ENCODE measurements at places on chromosomes 11 and 22.

DNA sequence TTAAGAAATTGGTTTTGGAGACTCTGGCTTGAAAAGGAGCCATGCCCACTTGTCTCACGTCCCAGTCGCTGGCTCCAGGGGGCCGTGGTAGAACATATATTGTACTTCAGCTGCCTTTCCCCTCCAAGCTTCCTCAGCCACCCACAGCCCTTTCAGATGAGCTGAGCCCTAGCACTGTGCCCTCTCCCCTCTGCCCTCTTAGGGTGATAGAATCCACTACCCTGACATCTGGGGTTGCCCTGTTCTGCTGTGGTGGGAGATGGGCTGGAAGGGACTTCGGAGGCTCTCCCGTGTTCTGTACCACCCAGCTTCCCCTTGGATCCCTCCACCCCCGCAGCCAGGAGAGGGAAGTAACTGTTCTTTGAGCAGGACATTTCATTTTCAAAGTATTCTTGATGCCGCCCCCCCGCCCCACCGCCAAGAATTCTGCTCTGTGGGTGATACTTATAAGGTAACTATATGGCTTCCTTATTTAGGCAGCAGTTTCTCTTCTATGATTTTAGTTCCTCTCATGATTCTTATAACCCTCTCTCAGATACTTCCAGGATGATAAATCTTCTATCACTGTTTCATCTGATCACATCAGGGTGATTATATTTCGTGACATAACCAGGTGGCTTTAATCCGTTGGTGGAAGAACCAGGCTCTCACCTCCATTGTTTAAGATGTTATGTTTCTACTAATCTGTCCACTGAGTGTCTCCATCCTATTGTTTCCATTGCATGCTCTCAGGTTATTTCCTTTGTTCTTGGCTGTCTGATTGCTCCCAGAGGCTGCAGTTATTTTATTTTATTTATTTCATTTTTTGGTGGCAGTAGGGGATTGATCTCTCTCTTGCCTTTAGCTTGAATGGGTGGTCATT lies 24.1 kb downstream of the ZBTB16 start:
- DNase-seq = no peak

GRCh38 chr11:43541993-43542392 lies 138.5 kb upstream of the HSD17B12 start:
- no peak for DNase-seq

GRCh38 chr11:84455691-84456090 lies 1169.5 kb upstream of the CCDC90B start:
- DNase-seq = no peak

GRCh38 chr11:35262056-35262455 lies 123.1 kb downstream of the CD44 start:
- no peak for DNase-seq

- DNase-seq = no peak
Measured at GRCh38 chr22:32637951-32638350, 163.3 kb downstream of the FBXO7 start.

GRCh38 chr11:79514290-79514689 lies 73.5 kb upstream of the TENM4 start:
- no peak for DNase-seq

DNA sequence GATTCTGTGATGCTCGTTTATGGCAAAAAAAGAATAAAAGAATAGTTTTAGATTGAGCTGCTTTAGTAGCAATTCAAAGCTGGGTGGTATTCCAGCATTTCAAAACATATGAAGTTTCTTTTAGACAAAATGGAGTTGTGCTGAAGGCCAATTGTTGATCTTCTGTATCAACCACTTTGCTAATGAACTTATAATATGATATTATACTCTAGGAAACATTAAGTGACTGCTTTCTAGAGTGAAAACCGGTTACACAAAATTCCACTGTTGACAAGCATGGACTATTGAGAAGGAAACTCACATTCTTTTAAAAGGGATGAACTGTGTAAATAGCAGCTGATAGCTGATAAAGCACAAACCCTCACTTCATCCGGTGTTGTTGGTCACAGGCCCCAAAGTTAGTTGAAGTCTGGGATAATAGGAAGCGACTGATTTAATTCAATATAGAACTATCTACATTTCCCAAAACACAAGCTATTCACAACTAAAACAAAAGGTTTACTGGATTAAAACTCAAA lies 255.1 kb downstream of the CADM1 start:
- DNase-seq = no peak

DNA sequence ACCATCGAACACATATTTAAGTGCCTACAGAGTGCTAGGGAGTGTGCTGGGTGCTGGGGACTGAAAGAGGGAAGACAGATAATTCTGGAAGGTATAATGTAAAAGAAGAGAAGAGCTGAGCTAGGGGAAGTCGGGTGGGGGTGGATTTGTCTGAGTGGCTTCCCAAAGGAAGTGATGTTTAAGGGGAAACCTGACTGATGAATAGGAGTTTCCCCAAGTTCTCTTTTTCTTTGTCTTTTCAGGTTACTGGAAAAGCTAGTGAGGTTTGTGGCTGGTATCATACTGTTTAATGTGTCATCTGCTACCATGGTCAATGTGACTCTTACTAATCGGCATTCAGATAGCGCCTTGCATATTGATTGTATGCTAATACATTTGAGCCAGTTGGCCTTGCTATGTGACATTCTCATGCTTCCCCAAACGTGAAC lies 151.6 kb upstream of the MTMR2 start:
- no peak for DNase-seq

DNA sequence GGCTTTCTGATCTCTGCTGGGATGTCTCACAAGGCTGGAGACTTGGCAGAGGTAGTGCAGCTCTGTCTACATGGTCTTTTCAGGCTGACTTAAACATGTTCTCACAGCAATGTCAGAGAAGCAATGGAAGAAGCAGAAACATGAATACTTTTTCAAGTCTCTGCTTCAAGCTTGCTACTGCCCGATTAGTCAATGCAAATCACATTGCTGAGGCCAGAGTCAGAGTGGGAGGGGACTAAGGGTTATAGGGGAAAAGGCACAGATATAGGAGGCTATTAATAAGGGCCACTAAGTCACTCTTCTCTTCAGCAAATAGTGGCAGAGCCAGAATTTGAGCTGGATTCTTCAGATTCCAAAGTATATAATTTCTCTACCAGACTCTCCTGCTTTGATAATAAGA lies 390.5 kb downstream of the TMEM135 start:
- DNase-seq = no peak

- DNase-seq = no peak
Measured at GRCh38 chr22:48968201-48968959, 859.3 kb downstream of the BRD1 start.

DNA sequence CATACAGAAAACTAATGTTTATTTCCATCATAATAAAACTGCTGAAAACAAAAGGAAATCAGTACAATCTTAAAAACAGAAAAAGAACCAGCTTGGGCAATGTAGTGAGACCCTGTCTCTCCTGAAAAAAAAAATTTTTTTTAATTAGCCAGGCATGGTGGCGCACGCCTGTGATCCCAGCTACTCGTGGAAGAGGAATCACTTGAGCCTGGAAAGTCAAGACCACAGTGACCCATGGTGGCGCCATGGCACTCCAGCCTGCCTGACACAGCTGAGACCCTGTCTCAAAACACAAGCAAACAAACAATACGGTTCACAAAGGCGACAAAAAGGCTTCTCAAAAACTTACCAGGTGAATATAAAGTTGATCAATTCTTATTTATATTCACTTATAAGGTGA lies 289.7 kb downstream of the BRD1 start:
- DNase-seq = no peak

DNA sequence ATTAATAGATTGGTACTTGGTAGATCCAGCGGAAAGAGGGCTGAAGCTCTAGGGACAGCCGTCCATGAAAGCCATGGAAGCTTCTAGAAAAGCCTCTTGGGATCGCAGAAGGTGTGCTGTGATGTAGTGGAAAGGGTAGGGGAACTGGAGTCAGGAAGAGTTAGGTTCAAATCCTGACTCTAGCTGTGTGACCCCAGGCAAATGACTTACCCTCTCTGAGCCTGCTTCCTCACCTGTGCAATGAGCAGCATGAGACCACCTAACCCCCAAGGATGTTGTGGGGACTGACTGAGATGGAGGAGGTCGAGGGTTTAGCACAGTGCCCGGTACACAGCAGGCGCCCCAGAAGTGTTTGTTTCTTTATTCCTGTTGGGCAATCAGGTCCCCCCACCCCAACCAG lies 2.2 kb downstream of the EML3 start:
- no peak for DNase-seq

GRCh38 chr11:11396301-11397035 lies 43.4 kb upstream of the CSNK2A3 start:
- no peak for DNase-seq

DNA sequence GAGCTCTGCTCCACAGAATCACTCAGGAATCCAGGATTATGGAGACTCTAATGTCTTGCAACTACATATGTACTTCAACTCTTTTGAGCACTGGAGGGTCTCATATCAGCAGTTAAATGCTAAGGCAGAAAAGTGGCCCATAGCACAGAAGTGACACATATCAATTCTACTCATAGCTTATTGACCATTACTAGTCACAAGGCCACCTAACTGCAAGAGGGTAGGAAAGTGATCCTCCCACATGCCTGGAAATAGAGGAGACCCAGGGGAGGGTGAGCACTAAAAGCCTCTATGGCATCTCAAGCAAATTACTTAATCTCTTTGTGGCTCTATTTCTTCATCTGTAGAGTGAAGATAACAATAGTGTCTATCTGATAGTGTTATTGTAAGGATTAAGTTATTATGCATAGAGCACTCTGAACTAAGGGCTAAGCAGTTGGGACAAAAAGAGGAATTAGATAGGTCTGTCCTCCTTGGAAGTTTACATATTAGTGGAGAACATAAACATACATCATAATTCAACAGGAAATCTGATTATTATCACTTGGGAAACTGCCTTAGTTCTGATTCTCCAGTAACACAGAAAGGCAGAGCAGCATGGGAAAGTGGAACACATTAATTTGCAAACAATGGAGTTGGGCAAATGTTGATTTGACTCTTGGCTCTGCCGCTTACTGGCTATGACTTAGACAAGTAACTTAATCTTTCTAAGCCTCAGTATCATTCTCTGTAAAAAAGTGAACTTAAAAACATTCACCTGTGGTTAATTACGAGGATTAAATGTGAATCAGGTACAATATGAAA lies 25.1 kb upstream of the USP47 start:
- no peak for DNase-seq

DNA sequence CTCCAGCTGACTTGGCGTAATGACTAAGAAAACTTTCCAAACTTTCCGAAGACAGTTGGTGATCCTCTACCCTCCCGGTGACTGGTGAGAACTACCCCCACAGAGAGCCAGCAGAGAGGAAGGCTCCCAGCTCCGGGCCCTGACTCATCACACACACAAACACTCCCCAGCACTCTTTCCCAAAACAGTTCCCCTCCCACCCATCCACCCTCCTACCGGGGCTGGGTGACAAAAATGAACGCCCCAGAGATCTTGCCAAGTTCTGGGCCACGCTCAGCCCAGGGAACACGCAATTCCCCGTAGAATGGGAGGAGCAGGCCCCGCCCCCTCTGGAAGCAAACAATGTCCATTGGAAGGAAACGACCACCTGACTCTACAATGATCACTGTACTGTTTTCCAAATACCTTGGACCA lies 21.3 kb upstream of the JAM3 start:
- no peak for DNase-seq

DNA sequence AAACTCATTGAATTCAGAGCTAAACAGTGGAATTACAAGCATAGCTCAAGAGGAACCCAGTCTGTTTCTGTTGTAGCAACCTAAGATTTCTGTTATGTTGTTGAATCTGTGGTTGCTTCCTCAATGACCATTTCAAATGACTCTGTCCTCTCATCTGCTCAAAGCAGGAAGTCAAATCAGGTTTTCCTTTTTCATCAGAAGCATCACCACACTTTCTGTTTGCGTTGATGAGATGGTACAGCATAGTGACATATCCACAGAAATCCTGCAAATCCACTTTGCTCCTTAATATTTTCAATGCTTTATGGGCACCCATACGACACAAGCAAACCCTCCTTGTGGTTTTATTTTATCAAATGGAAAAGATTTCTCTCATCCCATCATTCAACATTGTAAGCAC lies 12.6 kb upstream of the UCP2 start:
- no peak for DNase-seq

DNA sequence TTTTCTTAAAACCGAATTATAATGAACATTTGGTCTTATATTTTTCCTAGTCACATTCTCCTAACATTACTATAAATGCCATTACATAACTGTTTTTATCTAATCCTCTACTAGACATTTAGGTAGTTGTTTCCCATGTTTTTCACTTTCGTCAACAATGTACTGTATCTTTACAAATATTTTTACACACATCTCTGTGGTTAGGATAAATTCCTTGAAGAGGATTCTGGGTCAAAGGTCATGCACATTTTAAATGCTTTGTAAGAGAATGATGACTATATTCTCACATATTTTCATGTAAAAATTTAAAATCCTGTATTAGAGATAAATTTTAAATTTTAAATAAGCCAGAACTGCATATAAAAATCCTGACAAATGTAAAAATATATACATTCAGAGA lies 61.3 kb upstream of the CLNS1A start:
- DNase-seq = no peak

- no peak for DNase-seq
Measured at GRCh38 chr22:25558341-25558740, 6.1 kb upstream of the GRK3 start.

GRCh38 chr11:727859-728748 lies 19.2 kb upstream of the TALDO1 start:
- peak; percentile 66 for DNase-seq

DNA sequence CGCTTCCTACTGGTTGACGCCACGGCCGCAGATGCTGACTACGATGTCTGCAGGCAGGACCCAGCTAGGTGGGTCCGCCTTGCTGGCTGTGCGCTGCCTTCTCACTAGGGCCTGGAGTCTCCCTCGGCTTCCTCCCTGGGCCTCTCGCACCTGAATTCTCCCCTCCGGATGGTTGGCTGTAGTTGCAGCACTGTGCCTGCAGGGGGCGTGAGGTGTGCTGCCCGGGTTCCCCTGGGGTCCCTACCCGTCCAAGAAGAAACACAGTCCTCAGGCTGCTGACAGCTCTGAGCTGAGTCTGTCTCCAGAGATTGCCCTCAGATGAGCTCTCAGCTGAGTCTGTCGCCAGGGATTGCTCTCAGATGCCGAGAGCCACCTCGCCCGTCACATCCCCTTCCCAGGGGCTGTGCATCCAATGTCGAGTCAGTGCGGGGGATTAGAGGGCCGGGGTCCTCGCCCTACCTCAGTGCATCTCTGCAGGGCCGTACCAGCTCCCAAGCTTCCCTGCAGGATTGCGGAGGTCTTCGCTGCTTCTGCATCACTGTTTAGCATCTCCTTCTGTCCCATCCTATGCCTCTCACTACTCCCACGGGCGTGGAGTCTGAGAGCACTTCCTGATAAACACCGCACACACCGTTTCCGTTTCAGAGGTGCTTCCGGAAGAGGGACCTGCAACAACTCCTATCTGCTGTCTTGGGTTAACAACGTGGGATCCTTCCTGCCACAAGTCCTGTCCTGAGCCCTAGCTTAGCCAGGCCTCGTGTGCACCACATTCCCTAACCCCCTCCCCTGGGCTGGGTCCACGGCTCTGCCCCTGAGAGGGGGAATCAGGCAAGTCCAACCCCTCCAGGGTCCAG lies 196.9 kb downstream of the CSNK2A3 start:
- peak; percentile 40 for DNase-seq

DNA sequence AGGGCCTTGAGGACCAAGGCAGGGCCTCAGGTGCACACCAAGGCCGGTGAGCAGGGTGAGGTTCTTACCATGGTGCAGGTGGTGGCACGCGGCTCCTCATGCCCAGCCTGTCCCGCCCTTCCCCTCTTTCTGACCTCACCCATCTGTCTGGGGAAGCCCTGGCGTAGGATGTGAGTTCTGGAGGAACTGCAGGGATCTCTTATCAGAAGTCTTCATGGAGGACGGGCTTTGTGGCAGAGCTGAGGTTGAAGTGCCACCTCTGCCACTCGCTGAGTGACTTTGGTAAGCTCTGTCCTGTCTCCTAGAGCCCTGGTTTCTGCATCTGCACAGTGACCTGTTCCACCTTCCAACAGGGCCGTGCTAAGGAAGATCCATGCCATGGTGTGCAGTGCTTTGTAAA lies 49.1 kb downstream of the LRRC32 start:
- no peak for DNase-seq

All from stimulated activated CD4-positive, alpha-beta T cell treated with anti-CD3 and anti-CD28 coated beads, TNF-alpha, amount 100 ng/mL, for 48 hours (primary cell).